ENCODE measurements at places on chromosomes 6 and 20.
A peak's percentile ranks its signal among the peaks of the same experiment; 100 is the strongest.

DNA sequence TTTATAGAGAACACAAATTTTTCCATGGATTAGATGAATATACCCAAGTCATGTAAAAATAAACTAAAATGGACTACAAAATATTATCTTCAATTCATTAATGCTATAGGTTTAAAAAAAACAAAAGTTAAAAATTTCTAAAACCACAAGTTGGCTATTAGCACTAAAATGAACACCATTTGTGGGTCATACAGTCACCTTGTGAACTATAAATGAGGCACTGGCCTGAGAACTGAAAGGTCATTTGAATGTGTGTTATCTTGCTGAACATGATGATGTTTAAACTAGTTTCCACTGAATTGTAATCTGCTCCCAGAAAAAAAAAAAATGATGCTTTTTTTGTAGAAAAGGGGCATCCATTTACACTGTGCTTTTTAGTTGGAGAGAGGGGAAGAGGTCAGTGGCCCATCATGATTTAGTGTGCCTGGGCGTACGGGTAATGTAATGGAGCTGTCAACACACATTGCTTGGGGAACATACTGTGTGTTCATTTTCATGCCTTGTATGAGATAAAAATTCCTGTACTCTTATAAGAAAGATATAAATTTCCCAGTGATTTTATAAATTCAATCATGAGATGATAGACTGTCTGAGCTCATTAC is 96.6 kb upstream of the FKBP1C start:
- DNase-seq, result no peak

- DNase-seq, result no peak
These were observed 153.3 kb downstream of the IBTK start for GRCh38 chr6:82094166-82094806.

- DNase-seq, result no peak
These were observed 108.2 kb downstream of the THEMIS start for GRCh38 chr6:127792616-127793015.

DNA sequence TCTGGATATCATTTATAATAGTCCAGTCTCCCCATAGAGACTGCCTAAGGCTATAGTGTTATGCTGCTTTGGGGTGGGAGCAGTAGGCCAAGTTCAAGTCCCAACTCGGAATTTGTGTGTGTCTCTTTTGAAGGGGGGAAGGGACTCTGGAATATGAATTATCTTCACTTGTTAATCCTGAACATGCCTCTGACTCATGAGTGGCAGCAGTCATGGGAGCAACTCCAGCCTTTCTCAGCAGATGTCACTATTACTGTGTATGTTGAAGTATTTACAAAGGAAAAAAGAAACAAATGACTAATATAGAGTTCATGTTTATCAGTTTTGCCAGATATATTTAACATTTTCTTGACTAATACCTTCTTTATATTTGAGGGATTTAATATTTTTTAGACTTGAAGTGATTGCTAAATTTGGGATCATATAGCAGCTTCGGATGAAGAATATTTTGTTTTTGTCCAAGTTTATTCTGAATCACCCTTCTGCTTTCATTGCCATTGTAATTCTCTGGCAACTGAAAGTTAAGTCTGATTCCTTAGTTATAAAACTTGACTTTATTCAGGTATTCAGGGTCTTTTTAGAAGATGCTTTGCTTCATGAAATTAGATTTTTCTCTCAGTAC is 23.4 kb downstream of the FAM217A start:
- DNase-seq, result no peak

- DNase-seq, result no peak
These were observed 240.5 kb upstream of the MAN1A1 start for GRCh38 chr6:119590066-119590465.

DNA sequence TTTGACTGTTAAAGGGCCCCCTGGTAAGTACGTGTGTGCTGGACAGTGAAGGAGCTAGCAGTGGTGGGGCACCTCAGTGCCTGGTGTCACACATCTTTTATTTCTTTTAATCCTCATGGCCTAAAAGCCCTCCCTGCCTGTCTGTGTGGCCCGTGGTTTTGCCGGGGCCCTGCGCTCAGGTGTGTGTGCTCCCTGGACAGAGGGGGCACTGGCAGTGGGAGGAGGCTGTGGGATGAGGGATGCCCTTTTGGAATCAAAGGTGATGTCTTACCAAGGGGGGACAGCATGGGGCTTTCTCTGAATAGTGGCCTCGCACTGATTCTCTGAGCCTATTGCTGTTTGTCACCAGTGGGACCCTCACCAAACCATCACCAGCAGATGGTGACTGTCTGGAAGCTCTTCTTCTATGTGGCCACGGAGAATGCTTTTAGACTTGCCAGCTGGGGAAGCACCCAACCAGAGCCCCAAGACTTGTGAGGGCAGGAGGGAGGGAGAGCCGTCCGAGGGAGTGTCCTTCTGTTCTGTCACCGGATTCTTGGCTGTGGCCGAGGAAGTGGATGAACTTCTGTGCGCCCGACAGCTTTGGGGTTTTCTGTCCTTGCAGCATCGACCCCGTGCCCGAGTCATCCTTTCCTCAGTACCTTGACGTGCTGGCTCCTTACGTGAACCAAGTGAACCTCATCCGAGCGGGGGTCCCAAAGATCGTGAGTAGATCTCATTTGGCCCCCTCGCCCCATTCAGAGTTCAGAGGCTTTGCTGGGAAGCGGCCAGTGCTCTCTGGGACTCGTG is 18.1 kb downstream of the PNLDC1 start:
- no peak for DNase-seq

DNA sequence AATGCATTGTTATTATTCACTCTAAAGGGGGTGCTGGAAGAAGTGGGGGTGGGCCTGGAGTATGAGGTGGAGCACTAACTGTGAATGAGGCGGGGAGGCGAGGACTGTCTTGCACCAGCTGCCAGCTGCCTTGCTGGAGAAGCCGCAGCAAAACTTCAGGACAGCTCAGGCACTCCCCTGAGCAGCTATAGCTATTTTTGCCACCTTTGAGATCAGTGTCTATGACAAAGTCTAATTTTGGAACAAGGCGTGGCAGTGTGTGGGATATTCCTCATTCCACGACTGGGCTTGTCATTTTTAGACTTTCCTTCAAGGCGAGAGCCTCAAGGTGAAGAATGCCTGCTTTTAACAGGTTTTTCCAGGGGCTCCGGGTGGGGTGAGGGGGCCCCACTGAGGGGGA is 143.8 kb downstream of the DOK5 start:
- no peak for DNase-seq

GRCh38 chr20:38730989-38731737 is 6.9 kb downstream of the SLC32A1 start:
- peak; percentile 55 for DNase-seq

- no peak for DNase-seq
These were observed 426.7 kb upstream of the ID4 start for GRCh38 chr6:19410481-19410880.

DNA sequence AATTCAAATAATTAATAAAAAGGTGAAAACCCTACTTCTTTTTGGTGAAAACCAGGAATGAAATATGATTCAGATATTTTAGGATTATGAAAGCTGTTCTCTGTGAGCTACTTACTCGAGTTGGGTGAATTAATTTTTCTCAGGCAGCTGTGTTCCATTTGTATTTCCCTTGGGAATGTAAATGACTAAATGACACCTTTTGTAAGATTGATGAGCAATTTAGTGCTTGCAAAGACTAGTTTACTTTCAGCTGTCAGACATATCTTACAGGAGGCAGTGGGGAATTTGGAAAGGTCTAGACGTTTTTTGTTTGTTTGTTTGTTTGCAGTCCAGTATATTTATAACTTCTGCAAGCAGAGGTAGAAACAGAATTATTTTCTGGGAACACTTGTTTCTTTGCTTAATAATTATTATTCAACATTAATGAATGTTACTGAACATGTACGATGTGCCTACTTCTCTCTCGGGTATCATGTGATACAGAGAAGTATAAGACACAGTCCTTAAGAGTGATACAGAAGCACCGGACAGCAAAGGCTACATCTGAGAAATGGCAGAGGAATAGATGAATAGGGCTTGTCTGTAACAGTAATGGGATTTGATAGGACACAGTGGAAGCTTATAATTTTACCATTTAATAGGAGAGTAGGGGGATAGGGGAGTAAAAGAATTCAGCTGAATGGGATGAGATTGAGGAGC is 91.3 kb downstream of the AKAP7 start:
- no peak for DNase-seq
